ENCODE measurements at places on chromosomes 16 and 17.

DNA sequence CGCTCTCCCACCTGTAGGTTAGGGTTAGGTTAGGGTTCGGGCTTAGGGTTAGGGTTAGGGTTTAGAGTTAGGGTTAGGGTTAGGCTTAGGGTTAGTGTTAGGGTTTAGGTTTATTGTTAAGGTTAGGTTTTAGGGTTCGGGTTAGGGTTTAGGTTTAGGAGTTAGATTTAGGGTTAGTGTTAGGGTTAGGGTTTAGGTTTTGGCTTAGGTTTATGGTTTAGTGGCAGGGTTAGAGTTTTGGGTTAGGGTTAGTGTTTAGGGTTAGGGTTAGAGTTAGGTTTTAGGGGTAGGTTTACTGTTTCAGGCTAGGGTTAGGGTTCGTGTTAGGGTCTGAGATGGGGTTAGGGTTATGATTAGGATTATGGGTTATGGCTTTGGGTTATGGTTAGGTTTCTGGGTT, 31.6 kb upstream of the ZCCHC14 start:
- no peak for DNase-seq

- no peak for DNase-seq
Observed at GRCh38 chr16:53761962-53762703, 58.2 kb downstream of the FTO start.

- DNase-seq: no peak
Observed at GRCh38 chr16:8916541-8917225, 34.5 kb downstream of the LITAFD start.

GRCh38 chr17:63995626-63996025, 2.5 kb upstream of the PRR29 start:
- no peak for DNase-seq

GRCh38 chr16:50778284-50779163, 36.6 kb downstream of the CYLD start:
- DNase-seq: peak; percentile 7

DNA sequence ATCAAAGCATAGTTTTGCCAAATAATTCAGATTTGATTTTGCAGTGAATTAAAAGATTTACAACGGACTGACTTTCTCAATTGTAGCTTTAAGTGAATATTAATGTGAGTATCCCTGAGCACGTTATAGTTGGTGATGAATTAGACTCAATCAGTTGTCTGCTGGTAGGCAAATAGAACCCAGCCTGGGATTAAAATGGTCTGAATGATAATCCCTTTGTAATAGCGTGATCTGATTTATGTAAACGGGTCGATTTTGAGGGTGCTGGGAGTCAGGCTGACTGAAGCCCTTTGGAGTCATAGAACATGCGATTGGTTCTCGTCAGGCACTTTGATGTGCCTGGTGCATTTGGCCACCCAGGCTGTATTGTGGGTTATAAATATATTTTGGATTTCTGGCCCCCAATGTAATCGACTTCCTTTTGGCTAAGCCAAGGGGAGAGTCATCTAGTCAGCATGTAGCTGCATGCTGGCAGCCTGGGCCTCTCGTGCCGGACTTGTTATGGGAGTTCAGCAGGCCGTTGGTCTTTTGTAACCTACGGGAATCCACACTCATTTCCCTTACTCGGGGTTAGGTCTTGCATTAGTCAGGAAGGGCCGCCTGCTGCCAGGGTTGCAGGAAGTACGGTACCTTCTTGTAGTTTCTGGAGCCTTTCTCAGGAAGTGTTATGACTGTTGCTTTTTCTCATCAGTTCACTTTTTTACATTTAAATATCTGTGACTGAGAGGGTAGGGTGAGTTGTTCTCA, 5.4 kb downstream of the PGS1 start:
- peak; percentile 99 for DNase-seq

DNA sequence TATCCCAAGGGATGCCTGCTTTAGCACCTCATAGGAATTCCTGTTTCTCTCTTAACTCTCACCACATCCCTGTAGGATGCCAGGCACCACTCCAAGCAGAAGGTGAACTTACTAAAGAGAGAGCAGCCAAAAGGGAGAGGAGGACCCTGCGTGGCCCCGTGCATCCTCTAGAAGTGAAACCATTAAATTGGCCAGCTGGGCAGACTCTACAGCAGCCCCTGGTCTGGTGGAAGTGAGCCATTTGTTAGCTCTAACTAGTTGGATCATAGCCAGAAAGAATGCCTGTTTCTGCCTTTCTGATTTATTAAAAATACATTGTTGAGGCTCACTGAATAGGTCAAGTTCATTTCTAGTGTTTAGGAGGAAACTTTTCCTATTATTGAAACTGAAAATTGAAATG, 22.3 kb downstream of the TMEM11 start:
- DNase-seq: no peak

DNA sequence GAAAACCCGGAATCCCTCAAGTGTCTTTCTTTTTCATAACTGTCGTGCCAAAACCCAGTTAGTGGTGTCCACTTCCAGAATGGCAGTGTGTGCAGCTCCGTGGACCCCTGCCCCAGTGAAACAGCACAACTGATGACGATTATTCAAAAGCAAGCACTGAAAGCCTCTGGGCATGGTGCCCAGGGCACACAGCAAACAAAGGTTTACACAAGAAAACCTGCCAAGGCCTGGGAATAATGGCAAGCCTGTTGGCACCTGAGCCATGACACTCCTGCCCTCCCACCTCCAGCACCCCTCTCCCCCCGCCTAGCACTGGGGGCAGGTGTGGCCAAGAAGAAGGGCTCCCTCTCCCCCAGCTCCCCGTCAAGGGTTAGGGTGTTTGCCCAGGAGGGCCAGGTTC, 2.8 kb downstream of the PKMYT1 start:
- no peak for DNase-seq

DNA sequence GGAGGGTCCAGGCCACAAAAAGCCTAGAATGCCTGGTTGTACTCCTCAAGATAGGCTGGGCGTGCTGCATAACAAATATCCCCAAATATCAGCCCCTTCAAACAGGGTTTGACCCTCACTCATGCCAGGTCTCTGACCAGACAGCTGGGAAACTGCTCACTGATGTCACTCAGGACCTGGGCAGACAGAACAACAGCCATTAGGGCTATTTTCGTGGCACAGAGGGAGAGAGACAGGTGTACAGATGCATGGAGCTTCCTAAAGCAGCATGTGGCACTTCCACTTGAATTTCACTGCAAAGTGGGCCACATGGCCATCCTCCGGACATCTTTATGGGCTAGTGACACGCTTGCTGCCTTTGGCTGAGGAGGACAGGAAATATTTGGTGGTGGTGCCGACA, 73.1 kb downstream of the SREBF1 start:
- no peak for DNase-seq

- no peak for DNase-seq
Observed at GRCh38 chr17:75950855-75951554, 10.2 kb upstream of the FBF1 start.

All from bronchial epithelial cell (primary cell).